ENCODE measurements at places on chromosomes 12 and 14.

- DNase-seq = no peak
These were observed 493.3 kb downstream of the EGLN3 start for GRCh38 chr14:33457617-33458016.

- DNase-seq = no peak
These were observed 183.3 kb upstream of the KRR1 start for GRCh38 chr12:75694534-75695268.

- DNase-seq = no peak
These were observed 178.8 kb downstream of the SLC38A4 start for GRCh38 chr12:46647034-46647433.

- DNase-seq = no peak
These were observed 104.9 kb downstream of the PDZRN4 start for GRCh38 chr12:41293011-41293410.

DNA sequence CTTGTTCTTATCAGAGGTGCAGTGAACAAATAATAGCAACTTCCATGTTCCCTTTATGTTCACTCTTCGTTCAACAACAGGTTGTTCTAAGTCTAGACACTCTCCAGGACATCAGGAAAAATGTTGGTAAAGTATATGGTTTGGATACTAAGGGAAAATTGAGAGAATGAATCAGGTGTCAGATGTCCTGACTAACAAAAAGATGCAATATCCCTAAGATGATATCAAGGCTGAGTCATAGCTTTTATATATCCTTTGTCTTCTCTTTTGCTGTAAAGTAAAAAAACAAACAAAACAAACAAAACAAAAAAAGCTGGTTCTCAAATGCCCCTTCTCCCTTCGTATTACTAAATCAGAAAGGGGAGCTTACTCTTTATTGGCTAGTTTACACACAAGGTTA lies 11.1 kb downstream of the GLIPR1L1 start:
- no peak for DNase-seq

DNA sequence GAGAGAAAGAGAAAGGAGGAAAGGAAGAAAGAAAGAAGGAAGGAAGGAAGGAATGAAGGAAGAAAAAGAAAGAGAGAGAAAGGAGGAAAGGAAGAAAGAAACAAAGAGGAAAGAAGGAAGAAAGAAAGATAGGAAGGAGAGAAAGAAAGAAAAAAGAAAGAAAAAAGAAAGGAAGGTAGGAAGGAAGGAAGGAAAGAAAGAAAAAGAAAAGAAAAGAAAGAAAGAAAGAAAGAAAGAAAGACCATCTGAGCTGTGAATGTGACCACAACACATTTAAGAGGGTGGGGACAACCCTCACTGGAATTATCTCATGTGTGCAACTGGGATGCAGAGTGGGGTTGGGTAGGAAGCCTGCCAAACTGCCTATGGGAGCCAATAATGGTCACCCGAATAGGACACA lies 36.0 kb upstream of the BATF start:
- peak; percentile 18 for DNase-seq

- peak; percentile 34 for DNase-seq
These were observed 13.8 kb downstream of the UBE2N start for GRCh38 chr12:93427779-93428564.

DNA sequence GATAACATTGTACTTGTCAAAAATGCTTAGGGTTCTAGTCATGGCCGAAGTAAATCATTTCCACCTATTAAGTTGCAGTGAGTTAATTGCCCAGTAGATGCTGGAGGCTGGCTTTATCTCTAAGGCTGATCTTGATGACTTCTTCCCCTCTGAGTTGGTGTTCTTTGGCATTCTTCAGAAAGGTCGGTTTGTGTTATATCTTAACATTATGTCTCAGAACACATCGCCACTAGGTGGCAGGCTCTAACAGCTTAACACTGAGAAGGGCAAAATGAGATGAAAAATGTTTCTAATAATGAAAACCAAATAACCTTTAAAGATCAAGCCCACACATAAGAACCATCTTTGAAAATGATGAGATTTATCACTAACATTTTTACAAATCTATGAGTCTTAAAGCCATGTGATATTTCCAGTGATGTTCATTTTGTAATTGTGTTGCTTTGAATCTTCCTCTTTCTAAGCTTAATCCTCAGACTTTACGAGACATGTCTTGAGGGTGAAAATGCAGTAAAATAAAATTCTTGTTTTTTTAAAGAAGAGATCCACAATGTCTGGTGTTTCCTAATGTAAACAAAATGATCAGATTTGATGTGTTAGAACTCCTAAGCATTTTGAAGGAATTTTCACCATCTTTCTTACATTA lies 28.6 kb downstream of the SUDS3 start:
- DNase-seq = peak; percentile 74

- no peak for DNase-seq
These were observed 5.4 kb upstream of the TBX3 start for GRCh38 chr12:114689075-114689994.

DNA sequence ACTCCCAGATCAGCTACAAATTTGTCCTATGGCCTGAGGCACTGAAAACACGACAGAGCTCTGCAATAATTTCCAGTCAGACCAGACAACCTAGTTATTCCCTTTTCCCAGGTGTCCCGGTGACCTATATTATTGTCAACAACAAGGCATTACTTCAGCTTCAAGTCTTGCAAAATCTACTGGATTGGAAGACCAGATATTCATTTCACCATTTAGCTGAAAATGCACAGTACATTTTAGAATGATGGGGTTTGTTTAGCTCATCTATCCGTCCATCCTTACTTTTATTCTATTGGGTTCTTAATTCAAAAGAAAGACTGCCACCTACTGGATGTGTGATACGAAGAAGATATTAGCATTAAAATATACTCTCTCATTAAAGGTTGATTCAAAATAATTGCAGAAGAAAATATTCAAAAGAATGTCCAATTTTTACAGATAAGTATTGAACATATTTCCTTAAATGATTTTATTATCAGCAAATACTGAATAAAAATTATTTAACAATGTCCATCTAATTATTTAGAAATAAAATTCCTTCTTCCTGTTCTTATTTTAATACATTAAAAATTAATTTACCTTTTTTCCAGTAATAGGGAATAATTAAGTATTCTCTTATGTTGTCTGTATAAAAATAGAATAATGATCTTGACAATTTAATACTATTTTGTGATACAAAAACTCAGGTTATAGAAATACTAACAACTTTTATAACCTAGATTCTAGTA lies 244.9 kb upstream of the LRIG3 start:
- DNase-seq = peak; percentile 6

DNA sequence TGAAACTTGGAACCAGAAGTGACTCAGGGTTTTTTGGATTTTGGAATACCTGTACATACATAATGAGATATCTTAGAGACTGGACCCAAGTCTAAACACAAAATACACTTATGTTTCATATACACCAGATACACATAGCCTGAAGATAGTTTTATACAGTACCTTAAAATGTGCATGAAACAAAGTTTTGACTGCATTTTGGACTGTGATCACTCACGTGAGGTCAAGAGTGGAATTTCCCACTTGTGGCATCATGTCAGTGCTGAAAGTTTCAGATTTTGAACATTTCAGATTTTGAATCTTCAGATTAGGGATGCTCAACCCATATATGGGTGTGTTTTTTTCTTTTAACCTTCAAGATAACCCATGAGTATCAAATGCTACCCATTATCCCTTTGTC lies 6.6 kb downstream of the SBNO1 start:
- DNase-seq = no peak

- no peak for DNase-seq
These were observed 35.0 kb upstream of the BCL7A start for GRCh38 chr12:121986489-121987245.

GRCh38 chr12:15834575-15834974 lies 45.4 kb upstream of the EPS8 start:
- no peak for DNase-seq

DNA sequence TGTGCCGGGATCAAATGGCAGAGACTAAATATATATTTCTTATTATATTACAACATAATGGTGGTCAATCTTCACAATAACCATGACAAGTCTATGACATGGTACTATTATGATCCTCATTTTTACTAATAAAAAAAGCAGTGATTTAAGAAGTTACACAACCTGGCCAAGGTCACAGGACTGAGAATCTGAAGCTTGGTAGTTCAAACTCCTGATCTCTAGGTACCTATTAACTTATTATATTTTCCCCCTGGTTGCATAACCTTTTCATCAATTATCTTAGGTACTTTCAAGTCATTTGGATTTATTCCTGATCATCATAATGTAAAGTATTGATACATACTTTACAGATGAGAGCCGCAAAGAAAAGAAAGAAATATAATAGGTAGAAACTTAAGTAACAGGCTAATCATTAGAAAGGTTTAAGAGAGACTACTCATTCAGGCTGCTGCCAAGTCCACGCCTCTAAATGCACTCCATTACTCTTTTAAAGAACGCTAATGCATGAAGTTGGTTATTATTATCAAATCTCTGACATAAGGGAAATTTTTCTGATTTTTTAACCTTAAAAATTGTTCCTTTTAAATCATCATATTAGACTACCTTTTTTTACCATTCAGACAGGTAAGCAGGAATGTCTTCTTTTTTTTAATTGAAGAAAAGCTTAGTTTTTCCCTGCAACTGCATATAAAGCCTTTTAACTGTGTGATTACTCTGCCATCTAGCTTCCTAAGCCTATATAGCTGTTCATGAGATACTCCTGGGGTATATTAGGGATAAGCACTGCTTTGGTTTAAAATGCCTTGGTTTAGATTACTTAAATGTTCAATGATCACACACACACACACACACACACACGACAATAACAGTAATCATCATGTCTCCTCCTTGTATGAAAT lies 35.6 kb downstream of the RPS29 start:
- DNase-seq = no peak

DNA sequence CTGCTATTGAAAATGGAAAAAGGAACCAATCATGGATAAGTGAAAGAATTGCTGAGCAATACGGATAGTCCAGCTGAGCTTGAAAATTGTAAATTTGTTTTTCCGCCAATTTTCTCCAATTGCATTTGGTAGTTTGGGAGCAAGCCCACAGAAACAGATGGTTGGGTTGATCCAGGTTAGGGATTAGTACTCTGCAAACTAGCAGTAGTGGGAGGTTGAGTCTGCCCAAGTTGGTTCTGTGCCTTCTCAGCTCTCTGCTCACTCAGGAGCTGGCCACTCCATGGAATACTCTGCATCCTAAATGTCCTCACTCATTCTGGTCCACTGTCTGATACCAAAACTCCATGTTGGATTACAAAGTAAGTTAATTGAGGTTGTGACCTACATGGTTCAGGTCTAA lies 361.1 kb upstream of the ATP2B1 start:
- no peak for DNase-seq
